ENCODE measurements at places on chromosomes 1 and 21.

GRCh38 chr21:17610911-17611310 lies 1.8 kb downstream of the BTG3 start:
- no peak for DNase-seq

- no peak for DNase-seq
Observed at GRCh38 chr1:206668351-206668750, 16.4 kb upstream of the MAPKAPK2 start.

DNA sequence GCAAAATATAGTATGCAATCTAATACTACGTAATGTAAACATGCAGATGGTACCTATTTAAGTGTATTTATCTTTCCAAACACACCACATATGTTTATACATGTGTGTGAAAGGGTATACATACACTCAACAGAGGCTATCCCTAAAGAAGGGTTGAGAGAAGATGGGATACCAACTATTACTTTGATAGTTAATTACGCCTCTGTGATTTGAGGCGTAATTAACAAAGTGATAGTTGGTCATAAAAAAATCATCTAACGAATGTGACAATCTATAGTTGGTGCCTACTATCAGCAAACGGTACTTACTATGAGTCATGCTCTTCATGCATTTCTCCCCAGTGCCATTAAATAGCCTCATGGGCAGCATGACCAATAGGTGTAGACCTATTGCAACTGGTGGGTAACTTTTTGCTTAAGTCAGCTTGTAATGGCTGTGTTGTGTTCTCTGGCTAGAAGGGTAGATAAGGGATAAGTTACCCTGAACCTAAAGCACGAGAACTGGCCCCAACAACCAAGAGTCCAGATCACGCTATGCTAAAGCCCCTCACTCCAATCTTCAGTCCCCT lies 15.3 kb downstream of the RCAN1 start:
- no peak for DNase-seq

DNA sequence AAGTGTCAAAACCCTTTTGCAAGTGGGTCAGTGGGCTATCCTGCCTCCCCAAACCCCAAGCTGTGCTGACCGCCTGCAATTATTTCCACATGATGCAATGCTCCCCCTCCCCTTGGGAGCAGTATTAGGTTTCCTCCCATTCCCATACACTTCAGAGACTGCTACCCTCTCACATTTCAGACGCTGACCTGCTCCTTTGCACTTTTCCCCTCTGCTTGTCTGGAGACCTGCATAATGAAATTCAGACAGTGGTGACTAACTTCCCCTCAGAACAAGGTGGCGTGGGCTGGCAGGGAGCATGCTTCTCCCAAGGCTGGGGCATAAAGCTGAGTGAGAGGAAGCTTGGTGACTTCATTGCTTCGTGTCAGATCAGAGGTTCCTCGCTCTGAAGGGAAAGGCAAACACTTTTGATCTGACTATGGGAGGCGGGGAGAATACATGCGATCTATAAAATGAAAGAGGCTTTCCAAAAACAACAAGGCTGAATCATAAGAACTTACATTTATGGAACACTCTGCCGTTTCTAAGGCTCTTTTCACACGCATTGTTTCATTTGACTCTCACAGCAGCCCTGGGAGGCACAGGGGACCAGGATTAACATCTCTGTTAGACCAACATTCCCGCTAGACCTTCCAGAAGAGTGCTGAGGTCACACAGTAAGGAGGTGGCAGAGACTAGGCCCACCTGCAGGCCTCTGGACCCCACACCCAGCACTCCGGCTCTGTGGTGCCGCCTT lies 27.5 kb upstream of the ROR1 start:
- peak; percentile 8 for DNase-seq

DNA sequence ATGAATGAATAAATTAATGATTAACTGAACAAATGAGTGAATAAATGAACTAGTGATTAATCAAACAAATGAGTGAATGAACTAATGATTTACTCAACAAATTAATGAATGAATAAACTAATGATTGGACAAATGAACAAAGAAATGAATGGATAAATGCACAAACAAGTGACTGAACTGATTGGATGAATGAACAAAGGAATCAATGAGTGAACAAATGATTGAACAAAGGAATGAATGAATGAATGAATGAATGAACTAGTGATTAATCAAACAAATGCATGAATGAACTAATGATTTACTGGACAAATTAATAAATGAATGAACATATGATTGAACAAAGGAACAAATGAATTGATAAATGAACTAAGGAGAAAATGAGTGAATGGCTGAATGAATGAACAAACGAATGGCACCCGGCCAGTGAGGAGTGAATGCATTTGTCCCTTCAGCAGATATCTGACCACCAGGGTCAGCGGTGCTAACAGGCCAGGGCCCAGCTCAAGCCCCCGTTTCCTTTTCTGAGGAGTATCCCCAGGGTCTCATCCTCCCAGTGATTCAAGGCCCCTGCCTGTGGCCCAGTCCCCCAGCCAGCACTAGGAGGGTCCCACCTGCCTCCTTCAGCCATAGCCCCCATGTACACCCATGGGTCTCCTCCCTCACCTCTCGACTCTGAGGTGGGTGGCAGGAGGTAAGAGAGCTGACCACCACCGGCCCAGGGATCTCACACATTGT lies 49.9 kb downstream of the WNT9A start:
- no peak for DNase-seq

GRCh38 chr1:223035724-223036478 lies 107.1 kb downstream of the TLR5 start:
- no peak for DNase-seq

DNA sequence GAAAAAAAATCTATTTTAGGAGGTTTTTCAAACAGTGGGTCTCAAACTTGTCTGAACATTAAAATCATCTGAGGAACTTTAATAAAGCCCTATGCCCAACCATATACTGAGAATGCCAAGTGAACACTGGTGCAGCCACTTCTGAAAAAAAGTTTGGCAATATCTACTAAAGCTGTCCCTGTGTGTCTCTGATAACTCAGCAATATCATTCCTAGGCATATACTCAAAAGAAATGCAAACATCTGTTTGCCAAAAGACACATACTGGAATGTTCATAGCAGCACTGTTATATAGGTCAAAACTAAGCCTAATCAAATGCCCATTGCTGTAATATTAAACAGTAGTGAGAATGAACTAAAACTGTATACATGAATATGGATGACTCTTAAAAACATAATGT lies 74.2 kb upstream of the RGS4 start:
- no peak for DNase-seq

DNA sequence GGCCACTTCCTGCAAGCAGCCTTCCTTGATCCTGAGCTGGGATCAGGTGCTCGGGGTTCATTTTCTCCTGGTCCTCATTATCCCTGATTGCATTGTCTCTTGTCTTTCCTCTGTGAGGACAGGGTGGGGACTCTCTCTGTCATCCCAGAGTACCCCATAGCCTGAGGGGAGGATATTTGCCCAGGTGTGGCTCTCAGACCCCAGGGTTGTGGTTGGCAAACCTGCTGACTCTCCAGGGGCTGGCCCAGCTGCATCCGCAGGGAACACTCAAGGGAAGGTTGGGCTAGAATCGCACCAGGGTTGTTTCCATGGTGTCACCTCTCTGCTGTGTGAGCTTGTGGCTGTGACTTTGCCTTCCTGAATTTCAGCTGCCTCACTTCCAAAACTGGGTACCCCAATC lies 276.8 kb upstream of the C1orf174 start:
- DNase-seq = no peak

GRCh38 chr1:8816264-8816663 lies 1.2 kb downstream of the RERE start:
- no peak for DNase-seq

GRCh38 chr1:29332204-29332603 lies 95.9 kb downstream of the PTPRU start:
- DNase-seq = peak; percentile 15

- DNase-seq = peak; percentile 46
Observed at GRCh38 chr1:59856725-59857338, 42.1 kb downstream of the HOOK1 start.

DNA sequence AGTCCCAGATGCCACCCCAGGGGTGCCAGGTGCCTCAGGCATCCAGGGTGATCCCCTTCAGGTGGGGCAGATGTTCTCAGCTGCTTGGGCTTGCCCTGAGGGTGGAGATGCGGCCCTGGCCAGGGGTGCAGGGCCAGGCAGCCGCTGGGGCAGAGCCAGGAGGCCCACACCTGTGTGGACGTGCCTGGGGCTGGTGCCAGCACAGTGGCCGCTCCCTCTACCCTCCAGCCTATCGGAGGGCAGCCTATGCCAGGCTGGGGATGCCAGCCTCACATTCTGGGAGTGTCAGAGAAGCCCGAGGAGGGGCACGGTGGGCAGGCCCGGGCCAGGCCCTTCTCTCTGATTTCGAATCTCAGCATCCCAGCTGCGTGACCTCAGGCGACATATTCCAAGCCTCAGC lies 96.5 kb upstream of the WNT4 start:
- no peak for DNase-seq

GRCh38 chr1:151680826-151681225 lies 35.8 kb downstream of the CELF3 start:
- peak; percentile 37 for DNase-seq

DNA sequence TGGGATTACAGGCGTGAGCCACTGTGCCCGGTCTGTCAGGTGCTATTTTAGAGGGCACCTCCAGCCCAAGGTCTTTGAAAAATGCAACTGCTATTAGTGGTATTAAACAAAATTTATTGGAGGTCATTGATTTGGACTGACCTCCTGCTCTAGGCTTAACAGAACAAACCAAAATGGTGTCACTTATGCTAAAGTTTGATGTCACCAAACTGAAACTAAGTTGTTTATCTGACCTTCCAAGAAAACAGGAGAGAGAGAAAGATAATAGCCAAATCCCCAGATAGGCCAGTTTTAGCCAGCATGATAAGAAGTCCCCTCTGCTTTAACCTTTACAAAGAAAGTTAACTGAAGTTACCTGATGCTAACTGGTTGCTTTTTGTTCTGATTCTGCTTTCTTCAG lies 8.1 kb upstream of the INAVA start:
- no peak for DNase-seq

- peak; percentile 95 for DNase-seq
Observed at GRCh38 chr1:60088620-60089155, 15.1 kb upstream of the C1orf87 start.

DNA sequence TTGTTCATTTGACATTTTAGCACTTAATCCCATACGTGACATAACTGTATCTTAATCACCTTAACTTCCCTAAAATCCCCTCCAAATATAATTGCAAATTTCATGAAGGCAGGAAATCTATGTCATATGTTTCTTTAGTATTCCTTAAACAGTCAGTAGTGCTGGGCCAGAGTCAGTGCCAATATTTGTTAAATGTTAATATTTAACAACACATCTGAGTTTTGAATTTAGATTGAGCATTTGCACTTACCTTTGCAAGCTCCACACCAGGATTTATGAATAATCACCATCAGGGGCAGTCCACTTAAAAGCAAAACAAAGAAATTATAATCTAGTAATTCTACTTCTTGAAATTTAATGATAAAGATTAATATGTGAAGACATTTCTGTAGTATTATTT lies 5.3 kb downstream of the KTI12 start:
- DNase-seq = no peak

GRCh38 chr1:10539411-10540043 lies 64.8 kb downstream of the PEX14 start:
- no peak for DNase-seq

DNA sequence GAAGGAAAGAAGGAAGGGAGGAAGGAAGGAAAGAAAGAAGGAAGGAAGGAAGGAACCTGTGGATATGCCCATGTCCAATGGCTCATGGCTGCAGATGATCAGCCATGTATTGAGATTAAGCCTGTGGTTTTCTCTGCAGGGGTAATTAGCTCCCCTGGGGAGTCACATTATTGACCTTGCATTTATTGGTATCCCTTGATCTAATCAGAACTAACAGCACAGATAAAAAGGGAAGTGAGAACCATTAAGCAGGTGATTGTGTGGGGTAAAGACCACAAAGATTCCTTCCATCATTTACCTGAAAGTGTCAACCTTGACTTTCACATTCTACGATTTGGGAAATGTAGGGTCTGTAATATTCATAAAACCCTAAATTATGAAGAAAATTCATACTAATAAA lies 390.7 kb downstream of the BRINP2 start:
- no peak for DNase-seq

- DNase-seq = no peak
Observed at GRCh38 chr1:96388421-96389310, 332.9 kb upstream of the PTBP2 start.

DNA sequence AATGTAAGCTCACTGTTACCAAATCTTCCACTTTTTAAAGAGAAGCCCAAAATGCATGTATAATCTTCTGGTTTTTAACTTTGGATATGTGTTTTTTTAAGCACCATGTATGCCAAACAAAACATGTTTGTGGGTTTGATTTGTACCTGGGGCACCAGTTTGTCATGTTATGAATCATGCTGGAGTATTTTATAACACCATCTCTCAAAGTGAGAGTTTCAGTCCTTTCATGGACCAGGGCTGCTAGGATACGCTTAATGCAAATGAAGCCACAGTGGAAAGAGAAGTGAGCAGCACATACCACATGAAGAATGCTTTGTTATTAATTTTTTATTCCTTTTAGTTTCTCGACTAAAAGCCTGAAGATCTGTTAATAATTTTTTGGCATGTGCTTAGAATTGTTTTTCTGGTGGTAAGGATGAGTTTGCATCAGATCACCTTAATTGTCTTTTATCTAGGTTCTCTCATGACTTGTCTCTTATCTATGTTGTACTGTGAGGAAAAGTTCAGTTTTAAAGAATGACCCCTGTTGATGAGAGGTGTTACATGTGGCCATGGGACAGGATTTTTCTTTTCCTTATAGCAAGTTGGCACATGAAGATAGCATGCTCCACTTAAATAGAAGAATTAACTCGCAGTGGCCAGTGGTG lies 2.0 kb upstream of the RABGAP1L start:
- no peak for DNase-seq

DNA sequence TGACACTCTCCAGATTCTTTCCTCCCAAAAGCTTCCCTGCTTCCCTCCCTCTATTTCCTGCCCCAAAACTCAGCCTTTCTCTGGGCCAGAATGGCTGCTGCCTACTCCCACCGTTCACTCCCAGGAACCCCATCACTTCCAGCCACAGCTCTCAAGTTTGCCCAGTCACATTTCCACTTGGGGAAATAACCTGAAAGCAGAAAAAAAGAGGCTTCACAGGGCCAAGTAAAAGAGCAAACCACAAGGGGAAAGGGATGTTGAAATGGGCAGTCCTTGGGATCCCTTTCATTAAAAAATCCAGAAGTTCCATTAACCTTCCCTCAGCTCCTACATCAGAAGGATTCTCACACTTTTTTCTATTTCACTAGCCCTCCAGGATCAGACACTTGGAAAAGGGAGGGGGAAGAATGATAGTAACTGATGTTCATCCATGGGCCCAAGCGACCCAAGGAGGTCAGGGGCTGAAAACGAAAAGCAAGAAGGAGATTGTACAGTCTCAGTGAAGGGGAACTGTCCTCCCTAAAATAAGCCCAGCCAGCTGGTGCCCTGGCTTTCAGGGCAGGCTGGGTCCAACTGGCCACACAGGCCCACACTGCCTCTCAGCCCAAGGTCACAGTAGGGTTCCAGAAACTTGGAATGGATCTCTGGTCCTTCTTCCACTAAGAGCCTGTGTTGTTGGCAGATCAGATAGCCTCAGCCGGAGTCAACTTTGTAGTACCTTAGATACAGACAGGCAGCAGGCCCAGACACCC lies 49.7 kb downstream of the DMAP1 start:
- no peak for DNase-seq

Data from LNCaP clone FGC (cell line).